Stimulated activated CD8-positive, alpha-beta memory T cell treated with anti-CD3 and anti-CD28 coated beads, Interleukin-2, amount 100 ng/mL, for 1 hour (primary cell): ENCODE measurements at places on chromosomes 4 and X.
A peak's percentile ranks its signal among the peaks of the same experiment; 100 is the strongest.

DNA sequence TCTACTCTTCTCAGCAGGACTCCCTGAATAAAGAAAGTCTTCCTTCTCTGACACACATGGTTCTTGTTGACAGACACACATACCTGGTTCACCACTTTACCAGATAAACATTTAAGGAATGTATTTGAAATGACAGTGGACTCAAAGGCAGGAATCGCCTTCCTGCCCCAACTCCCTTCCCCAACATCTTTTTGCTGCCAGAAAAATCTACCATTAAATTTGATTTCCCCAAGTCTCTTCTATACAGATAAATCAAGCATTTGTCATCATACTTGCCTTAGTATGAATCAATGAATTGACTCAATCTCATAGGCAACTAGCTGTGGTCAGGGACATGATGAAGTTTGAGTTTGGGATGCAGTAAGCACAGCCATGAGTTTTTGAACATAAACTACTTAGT is 23.3 kb upstream of the ANXA5 start:
- no peak for DNase-seq

- no peak for DNase-seq
Measured at GRCh38 chr4:7323872-7324650, 110.7 kb downstream of the PSAPL1 start.

GRCh38 chr4:169986369-169986768 is 39.8 kb downstream of the MFAP3L start:
- no peak for DNase-seq

- DNase-seq, result no peak
Measured at GRCh38 chr4:146032234-146032860, 93.7 kb upstream of the ZNF827 start.

DNA sequence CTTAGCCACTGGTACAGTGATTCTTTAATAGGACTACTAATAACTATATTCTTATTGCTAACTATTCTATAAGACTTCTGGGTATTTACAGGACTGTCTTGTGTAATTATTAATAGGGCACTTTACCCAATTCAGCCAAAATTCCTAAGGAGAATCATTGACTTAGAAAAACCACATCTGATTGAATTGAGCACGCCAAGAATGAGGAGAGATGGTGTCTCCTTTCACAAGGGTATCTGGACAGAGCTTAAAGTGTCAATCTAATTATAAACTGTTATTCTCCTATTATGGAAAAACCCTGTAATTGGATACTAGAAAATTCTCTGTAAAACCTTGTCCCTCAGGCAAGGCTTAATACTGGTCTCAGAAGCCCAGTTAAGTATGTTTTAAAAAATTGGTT is 111.1 kb upstream of the TLL1 start:
- DNase-seq, result no peak

GRCh38 chrX:45505214-45505613 is 304.5 kb upstream of the DIPK2B start:
- no peak for DNase-seq

DNA sequence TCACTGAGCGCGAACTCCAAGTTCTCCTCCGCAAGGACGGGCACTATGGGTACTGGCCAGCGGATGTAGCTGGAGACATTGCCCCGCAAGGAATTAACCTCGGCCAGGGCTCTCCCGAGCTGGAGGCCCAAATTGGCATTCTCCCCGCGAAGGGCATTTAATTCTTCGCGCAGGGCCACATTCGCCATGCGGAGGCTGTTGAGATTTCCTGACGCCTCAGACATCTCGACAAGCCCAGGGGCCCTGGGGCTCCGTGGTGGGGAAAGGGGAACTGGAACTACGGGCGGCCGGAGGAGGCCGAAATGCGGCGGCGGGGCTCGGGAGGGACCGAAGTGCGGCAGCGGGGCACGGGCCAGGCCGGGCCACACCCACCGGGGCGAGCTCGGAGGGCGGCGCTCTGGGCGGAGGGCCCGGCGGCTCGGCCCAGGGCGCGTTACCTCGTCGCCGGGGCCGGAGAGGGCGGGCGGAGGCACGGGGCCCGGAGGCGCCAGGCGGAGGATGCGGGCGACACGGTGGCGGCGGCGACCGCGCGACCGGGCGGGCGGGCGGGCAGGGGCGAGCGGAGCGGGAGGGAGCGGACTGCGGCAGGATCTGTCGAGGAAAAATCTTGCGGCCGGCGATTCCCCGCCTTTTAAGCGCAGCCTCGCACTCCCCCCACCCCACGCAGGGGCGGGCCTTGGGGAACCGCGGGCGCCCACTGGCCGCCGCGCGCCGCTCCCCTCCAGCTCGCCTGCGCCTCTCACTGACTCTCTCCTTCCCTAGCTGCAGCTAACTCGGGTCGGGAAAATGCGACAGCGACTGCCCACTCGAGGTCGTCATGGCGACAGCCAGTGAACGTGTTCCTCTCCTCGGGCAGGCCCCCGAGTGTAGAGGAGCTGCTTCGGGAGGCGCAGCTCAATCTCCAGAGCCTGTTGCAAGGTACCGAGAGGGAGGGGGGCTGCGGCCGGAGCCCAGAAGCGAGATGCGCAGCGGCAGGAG is at the start of gene RTL5:
TSS of gene RTL5 (minus strand) at position 599 of the 978 bp plus-strand sequence.
- peak; percentile 17 for DNase-seq

DNA sequence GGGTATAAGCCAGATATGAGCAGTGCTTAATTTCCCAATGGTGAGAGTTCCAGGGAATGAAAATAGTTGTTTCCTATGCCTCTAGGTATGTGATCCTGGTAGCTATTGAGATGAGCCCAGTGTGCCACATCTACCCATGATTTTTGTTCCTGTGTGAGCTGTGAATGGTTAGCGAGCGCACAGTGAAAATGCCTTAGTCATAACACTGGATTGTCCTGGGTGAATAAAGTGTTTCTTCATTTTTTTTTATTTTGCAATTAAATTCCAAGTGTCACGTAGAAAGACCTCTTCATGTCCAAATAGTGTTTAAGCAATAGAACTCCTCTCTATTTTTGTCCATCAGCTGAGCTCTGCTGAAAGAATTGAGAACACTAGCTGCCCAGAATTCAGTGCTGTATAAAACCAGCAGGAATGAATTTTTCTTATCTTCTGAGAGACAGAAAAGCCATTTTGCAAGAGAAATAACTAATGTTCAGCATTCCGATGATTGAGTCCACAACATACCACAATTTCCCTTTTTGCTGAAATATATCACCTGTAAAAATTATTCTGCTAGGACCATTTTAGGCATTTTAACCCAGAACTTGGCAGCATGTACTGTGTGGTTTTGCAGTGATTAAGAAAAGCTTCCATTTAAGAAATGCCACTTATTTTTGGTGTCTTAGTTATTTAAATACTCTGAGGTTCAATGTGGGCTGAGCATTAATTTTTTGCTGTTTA is 5.6 kb downstream of the MAOA start:
- no peak for DNase-seq

- no peak for DNase-seq
Measured at GRCh38 chr4:40403081-40403480, 67.9 kb downstream of the CHRNA9 start.

- no peak for DNase-seq
Measured at GRCh38 chrX:103061486-103061885, 2.5 kb downstream of the BEX1 start.

- no peak for DNase-seq
Measured at GRCh38 chrX:19389227-19389845, 45.6 kb downstream of the PDHA1 start.

DNA sequence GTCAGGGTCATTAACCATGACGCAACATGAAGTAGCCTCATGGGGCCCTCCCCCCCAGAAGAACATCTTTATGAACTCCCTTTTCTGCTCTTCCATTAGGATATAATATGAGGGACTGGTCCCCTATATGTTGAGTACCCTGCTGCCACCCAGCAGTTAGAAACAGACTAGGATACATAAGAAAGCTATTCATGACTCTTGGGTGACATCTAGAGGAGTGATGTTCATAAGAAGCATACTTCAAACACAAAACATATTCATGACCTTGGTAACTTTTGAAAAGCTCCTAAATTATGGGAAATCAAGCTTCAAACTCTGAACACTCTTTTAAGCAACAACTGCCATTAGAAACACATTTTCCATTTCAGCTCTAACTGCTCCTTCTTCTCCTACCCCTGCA is 155.2 kb upstream of the SPIN4 start:
- DNase-seq, result no peak

GRCh38 chr4:88735564-88735963 is 37.9 kb upstream of the NAP1L5 start:
- no peak for DNase-seq
